Aorta (tissue), 5 donors: ENCODE measurements at places on chromosomes 11 and 22. TPM values are rescaled to one million over a fixed set of nuclear protein-coding genes. Genes with fewer than 3 reads are reported as not detected.

The ARHGAP20 gene
- 3.5 TPM for total RNA-seq

The ACR gene
- 1.8 TPM for total RNA-seq

The RAG1 gene
- 0.96 TPM for total RNA-seq

The LSP1 gene
- total RNA-seq = 45.2 TPM

The STK33 gene
- total RNA-seq = 0.88 TPM

The PIH1D2 gene
- 0.49 TPM for total RNA-seq

The LRP4 gene
- 8.6 TPM for total RNA-seq

The EHF gene
- total RNA-seq = 0.75 TPM

The TRIM49 gene
- not detected for total RNA-seq

The C11orf42 gene
- total RNA-seq = not detected

The L3MBTL2 gene
- total RNA-seq = 12.3 TPM

The ROBO4 gene
- 19.7 TPM for total RNA-seq

The GNAZ gene
- total RNA-seq = 6.1 TPM

The ACRV1 gene
- total RNA-seq = not detected

The GSTT2 gene
- total RNA-seq = 0.94 TPM

The RHOD gene
- total RNA-seq = 19.4 TPM

The PKP3 gene
- total RNA-seq = not detected

The OR10G4 gene
- not detected for total RNA-seq

The KRTAP5-2 gene
- total RNA-seq = not detected

The ATF4 gene
- total RNA-seq = 381 TPM

The VPS11 gene
- 24.9 TPM for total RNA-seq

The XPNPEP3 gene
- total RNA-seq = 9.4 TPM

The PACSIN2 gene
- total RNA-seq = 127 TPM

The CHADL gene
- 2.7 TPM for total RNA-seq

The SLC5A4 gene
- 2.9 TPM for total RNA-seq

The ZBTB44 gene
- 37.8 TPM for total RNA-seq

The OR51T1 gene
- not detected for total RNA-seq

The ALDH3B1 gene
- 10.9 TPM for total RNA-seq

The PGA5 gene
- total RNA-seq = not detected

The TUBA8 gene
- 3.1 TPM for total RNA-seq

The ESAM gene
- total RNA-seq = 182 TPM

The PIWIL4 gene
- total RNA-seq = 5.6 TPM

The CD3G gene
- total RNA-seq = 3.0 TPM

The OR52H1 gene
- 0.96 TPM for total RNA-seq
